Renal cortical epithelial cell (primary cell): ENCODE measurements at places on chromosomes 5 and 9. TPM values are rescaled to one million over a fixed set of nuclear protein-coding genes. Genes with fewer than 3 reads are reported as not detected.

DNA sequence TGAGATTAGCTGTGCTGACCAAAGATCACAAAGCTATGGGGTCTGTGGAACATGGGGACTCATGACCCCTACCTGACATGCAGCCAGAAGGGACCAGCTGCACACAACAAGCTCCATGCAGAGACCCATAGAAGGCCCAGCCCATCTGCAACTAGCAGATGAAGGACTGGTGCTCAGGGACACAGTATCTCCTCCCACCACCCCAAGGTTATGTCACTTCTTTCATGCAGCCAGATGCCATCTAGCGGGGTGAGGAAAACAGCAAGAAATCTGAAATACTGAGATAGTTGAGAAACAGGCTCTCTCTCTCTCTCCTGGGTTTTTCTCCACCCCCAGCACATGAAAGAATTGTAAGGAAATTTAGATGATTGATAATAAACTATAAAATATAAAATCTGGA lies 161.3 kb upstream of the DAPK1 start:
- DNase-seq, result peak; percentile 21

- DNase-seq, result no peak
These were observed 12.4 kb downstream of the DIPK1B start for GRCh38 chr9:136724772-136725171.

WDR41 gene
- total RNA-seq, result 71.4 and 112 TPM in 2 replicates

ARL10 gene
- 4.2 and 20.2 TPM in 2 replicates for total RNA-seq

FANCG gene
- total RNA-seq, result 6.7 and 13.0 TPM in 2 replicates

GRCh38 chr5:159638954-159639559 lies 277.2 kb upstream of the ADRA1B start:
- DNase-seq, result no peak

PCDHGC3 gene
- total RNA-seq, result 11.8 and 23.6 TPM in 2 replicates

DNA sequence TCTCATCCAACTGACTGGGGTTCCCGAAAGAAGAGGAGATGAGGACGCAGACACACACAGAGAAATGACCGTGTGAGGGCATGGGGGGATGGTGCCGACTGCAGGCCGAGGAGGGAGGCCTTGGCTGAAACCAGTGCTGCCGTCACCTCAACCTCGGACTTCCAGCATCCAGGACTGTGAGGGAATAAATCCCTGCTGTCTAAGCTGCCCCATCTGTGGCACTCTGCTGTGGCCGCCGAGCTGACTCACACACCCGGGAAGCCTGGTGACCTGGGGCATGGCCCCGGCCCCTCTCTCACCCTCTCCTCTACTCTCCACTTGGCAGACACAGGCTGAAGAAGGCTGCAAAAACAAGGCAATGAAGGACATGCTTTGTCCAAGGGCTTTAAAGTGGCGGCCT lies 4.4 kb upstream of the COL5A1 start:
- no peak for DNase-seq

- no peak for DNase-seq
These were observed 79.0 kb upstream of the RNF38 start for GRCh38 chr9:36479101-36479500.

- no peak for DNase-seq
These were observed 260.9 kb downstream of the MAN2A1 start for GRCh38 chr5:109950634-109951033.

DNA sequence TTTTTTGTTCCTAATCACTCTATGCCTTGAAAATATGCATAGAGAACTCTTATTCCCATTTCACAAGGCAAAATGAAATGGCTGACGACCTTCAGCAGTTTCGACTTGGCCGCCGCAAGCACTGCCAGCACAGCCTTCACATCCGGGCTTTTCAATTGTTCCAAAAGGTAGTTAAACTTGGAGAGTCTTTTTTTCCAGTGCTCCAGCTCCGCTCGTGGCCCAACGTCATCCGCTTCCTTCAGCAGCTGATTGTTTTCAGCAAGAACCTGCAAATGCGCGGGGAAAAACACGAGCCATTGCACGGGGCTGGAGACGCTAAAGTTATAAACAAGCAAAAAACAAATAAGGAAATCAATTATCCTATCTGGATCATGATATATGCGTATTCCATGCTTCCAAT lies 25.4 kb downstream of the DNAH5 start:
- no peak for DNase-seq

GRCh38 chr5:61311836-61312808 lies 19.9 kb upstream of the ZSWIM6 start:
- DNase-seq, result peak; percentile 98

DNA sequence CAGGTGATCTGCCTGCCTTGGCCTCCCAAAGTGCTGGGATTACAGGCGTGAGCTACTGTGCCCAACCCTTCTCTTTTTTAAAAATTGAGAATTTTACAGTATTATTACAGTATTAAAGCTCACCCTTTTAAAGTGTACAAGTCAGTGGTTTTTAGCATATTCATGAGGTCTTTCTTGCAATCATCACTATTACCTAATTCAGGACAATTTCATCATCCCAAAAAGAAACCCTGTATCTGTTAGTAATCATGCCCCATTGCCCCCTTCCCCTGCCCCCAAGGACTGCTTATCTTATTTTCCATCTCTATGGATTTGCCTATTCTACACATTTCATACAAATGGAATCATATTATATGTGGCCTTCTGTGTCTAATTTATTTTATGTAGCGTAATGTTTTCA lies 22.6 kb upstream of the MEGF9 start:
- DNase-seq, result no peak

DNA sequence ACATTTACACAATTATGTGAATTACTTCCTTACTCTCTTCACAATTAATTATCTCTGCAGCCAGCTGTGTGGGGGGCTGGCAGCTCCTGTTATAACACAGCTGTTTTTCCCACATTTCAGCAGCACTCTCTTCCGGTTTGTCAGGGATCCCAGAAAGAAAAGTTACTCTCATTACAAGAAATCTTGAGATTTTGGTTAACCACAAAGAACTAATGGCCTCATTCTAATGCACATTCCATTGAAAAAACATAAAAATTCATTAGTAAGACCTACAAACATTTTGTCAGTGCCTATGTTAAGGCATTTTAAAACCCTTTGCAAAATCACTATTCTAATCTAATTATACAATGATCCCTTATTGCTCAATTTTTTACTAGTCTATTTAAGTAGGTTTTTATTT lies 64.1 kb downstream of the PDE4D start:
- DNase-seq, result peak; percentile 71

- DNase-seq, result peak; percentile 82
These were observed 21.4 kb downstream of the GLRA1 start for GRCh38 chr5:151903243-151903653.

ZNF366 gene
- total RNA-seq, result 0.05 TPM in 1 of 2 replicates, not detected in the other

GRCh38 chr5:8908055-8908683 lies 637.7 kb downstream of the SEMA5A start:
- DNase-seq, result no peak

DNA sequence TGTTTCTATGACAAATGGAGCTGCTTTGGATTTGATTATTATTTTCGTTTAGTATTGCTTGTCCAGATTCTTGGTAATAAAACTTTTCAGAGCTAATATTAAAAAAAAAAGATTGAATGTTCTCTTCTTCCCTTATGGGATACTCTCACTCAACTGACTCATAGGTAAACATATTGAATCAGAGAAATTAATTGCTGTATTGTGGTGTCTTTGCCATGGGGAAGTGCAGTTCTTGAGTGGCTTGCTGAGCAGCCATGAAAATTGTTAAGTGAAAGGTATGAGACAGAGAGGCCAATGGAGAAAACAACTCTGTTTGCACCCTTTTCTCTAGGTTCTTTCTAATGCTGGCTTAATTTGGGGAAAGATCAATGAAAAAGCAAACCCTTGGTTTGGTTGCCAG lies 149.9 kb upstream of the HMHB1 start:
- DNase-seq, result peak; percentile 21

GRCh38 chr5:135602882-135603721 lies 24.3 kb upstream of the CXCL14 start:
- DNase-seq, result no peak

DNA sequence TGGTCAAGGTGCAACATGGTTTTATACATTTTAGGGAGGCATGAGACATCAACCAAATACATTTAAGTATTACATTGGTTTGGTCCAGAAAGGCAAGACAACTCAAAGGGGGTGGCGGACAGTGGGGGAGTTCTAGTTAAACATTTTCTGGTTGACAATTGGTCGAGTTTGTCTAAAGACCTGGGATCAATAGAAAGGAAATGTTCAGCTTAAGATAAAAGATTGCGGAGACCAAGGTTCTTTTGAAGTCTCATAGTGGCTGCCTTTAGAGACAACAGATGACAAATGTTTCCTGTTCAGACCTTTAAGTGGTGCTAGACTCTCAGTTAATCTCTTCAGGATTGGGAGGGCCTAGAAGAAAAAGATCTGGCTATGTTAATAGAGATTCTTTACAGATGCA lies 47.7 kb upstream of the TTC39B start:
- DNase-seq, result no peak

MTMR12 gene
- total RNA-seq, result 27.3 and 61.3 TPM in 2 replicates

OR1J2 gene
- not detected in 2 replicates for total RNA-seq

NEUROG1 gene
- total RNA-seq, result not detected in 2 replicates

- DNase-seq, result no peak
These were observed 904 bp downstream of the GDNF start for GRCh38 chr5:37838933-37839341.

GLDC gene
- total RNA-seq, result 129 and 177 TPM in 2 replicates

GRCh38 chr9:86508208-86508903 lies 154.1 kb upstream of the TUT7 start:
- no peak for DNase-seq

GRCh38 chr5:6036006-6036405 lies 342.3 kb downstream of the MED10 start:
- DNase-seq, result no peak

DNA sequence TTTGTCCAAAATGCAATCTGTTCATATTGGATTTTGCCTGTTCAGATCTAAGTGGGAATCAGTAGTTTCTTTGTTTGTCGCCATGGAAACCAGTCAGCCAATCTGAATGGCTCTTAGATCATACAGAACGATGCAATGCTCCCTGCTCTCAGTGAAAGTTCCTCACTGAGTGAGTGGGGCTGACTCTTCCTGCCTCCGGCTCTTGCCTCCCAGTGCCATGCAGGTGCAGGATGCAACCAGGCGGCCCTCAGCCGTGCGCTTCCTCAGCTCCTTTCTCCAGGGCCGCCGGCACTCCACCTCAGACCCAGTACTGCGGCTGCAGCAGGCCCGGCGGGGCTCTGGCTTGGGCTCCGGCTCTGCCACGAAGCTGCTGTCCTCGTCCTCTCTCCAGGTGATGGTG lies at the start of gene PTPDC1:
Gene PTPDC1 (plus strand): TSS at position 151 of the 400 bp plus-strand sequence. CDS start 67 bp downstream, at position 218.
- peak; percentile 53 for DNase-seq

SLC23A1 gene
- 1.4 and 3.0 TPM in 2 replicates for total RNA-seq

- no peak for DNase-seq
These were observed 3.8 kb upstream of the COL27A1 start for GRCh38 chr9:114151426-114151956.

SOHLH1 gene
- total RNA-seq, result not detected in 2 replicates

DNA sequence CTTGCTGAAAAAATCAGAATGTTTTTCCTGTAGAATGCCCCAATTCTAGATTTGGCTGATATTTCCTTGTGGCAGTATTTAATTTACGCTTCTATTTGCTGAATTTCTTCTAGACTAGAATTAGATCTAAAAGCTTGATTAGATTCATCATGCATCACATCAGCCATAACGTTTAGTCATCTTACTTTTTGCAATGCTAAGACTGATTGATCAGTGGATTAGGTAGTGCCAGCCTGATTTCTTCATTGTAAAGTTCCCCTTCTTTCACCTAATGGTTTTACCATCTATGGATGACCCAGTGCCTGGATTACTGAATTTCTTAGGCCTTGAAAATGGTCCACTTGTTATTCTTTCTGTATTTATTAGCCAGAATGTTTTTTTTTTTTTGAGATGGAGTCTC lies 83.9 kb downstream of the PBX3 start:
- DNase-seq, result peak; percentile 5

THBS4 gene
- total RNA-seq, result 0.55 and 0.87 TPM in 2 replicates

DNA sequence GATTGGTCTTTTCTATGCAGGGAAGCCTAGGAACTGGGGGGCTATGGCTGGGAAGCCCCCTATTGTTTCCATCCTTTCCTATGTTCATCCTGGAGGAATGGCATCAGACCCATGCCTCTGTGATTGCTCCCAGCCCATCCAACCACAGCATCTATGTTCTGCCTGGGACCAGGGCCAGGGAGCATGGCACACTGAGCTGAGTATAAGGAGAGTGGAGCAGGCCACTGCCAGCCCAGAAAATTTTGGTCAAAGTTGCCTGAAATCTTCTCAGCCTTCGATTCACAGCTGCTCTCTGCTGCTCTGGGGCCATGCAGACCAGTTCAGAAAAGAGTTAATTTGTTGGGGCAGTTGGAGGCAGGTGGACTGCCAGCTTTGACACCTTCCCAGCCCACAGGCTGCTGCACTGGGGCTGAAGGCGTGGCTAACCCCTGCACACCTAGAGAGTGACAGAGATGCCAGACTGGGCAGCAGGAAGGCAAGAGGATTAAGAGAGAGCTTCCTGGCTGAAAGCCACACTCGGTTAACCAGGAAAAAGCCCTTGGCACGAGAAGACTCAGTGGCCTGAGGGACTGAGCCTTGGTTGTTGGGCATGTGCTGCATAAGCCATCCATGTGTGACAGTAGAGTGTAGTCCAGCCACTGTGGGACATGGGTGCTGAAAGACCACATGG lies 12.1 kb downstream of the TGFBI start:
- DNase-seq, result peak; percentile 66

ANKRD18A gene
- 2.6 and 3.8 TPM in 2 replicates for total RNA-seq

ORM2 gene
- not detected in 2 replicates for total RNA-seq

DNA sequence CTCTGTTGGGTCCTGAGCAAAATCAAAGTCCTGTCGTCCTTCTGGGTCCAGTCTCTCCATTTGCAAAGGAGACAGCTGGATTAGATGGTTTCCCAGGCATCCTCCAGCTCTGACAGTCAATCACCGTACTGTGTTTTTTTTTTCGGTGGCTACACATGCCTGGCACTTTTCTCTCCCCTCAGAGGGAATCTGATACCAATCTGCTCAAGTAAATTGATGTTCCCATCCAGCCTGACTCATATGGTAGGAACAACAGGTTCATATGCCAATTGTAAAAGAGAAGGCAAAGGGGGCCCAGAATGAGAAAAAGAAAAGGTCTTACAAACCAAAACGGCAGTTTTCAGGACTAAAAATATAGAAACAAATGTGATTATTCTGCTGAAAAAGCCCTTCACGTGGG lies 1.2 kb downstream of the FBXO10 start:
- DNase-seq, result no peak

DNA sequence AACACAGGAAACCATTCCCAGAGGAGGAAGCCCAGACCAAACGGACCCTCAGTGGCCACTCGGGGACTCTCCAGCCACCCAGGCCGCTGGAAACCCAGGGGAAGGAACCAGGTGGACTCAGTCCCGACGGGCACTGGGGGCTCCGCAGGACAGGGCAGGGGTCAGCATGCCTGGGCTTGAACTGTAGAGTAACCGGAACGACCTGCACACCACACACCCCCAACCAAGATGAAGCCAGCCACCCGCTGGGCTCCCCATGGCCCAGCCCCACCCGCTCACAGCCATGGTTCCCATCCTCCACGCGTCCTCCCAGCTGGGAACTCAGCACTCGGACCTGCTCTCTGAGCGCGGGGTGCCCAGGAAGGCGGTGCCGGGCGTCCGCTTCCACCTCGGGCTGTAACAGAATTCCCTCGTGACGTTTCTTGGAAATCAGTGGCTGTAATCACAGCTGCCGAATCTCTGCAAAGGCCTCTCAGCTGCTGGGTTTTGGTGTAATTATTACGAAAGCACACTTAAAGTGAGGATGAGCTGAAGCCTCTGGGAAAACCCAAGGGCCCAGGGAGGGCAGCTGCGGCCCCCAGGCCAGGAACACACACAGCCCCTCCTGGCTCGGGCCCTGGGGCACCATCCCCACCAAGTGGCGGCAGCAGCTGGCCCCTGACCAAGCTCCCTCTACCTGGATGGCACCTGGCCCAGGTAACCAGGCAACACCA lies 13.8 kb downstream of the NACC2 start:
- DNase-seq, result no peak
